NCI-H2081 (cell line): ENCODE measurements at places on chromosomes 3 and 15.

DNA sequence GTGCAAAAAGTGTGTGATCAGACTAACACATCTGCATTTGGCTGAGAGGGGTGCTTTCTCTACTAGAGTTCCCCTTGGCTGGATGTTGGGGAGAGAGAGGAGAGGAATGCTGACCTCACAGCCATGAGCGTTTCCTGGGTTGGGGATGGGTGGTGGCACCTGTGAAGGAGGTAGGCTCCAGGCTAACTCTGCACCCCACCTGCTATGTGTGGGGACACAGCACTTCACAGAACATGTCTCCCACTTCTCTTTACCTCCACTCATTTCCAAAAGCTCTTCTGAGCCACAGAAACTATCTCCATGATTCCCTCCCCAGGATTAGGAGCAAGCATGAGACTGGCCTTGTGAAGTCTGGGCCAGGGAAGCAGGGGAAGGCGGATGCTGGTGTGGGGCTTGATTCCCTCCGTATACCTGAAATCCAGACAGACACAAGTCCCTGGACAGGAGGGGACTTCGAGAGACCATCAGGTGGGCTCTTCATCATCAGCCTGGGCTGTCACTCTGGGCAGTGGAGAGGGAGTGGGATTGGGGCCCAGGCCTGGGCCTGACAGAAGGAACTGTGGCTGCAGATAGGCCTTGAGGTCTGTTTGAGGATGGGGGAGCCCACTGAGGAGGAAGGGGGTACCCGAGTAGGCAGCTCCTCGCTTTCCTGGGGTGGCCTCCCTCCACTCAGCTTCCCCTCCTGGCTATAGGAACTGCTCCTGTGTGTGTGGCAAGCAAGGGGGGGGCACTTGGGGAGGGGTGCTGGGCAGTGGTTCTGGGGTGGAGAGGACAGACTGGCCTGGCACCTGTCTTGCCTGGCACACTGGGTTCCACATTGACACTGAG lies 40.7 kb downstream of the FEM1B start:
- DNase-seq: no peak

GRCh38 chr3:77917225-77917624 lies 877.3 kb downstream of the ROBO2 start:
- DNase-seq: no peak

DNA sequence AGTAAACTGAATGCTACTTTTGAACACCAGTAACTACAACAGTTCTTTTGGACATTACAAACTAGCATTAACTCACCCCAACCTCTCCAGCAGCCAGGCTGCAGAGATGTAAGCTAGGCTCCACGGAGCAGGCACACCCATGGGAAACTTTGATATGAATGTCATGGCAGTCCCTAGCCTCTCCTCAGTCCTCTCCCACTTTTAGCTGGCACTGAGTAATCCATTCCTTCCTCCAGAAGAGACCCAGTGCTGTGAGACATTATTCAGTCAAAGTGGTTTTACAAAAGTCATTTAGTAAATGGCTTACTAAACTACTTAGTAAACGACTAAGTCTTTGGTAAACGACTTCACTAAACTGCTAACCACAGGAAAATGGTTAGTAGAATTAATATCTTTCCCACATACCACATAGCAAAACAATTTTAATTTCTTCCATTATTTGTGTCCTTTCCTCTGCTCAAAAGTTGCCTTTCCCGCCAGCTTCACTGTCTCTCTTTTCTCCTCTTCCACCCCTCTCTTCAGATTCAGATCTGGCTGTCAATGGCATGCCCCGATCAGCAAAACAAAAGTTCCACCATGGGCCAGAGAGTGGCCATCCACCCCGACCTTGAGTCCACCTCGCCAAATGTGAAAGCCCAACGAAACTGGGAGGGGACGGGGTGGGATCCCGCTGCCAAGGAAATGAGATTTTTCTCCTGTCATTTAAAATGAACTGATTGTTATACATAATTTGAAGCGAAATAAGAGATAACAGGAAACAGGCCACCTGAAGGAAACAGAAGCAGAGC lies 67.5 kb upstream of the TJP1 start:
- no peak for DNase-seq

- no peak for DNase-seq
These were observed 114.5 kb upstream of the SPATA16 start for GRCh38 chr3:173255555-173255954.

- no peak for DNase-seq
These were observed 550.5 kb upstream of the AGTR1 start for GRCh38 chr3:148146947-148147826.
